Natural killer cell (primary cell): ENCODE measurements at places on chromosomes 3 and 15. TPM values are rescaled to one million over a fixed set of nuclear protein-coding genes. Genes with fewer than 3 reads are reported as not detected.
A peak's percentile ranks its signal among the peaks of the same experiment; 100 is the strongest.

- DNase-seq, result no peak
These were observed 253.6 kb downstream of the MAGI1 start for GRCh38 chr3:65785065-65785645.

CLCN2 gene
- total RNA-seq, result 7.8 TPM

DNA sequence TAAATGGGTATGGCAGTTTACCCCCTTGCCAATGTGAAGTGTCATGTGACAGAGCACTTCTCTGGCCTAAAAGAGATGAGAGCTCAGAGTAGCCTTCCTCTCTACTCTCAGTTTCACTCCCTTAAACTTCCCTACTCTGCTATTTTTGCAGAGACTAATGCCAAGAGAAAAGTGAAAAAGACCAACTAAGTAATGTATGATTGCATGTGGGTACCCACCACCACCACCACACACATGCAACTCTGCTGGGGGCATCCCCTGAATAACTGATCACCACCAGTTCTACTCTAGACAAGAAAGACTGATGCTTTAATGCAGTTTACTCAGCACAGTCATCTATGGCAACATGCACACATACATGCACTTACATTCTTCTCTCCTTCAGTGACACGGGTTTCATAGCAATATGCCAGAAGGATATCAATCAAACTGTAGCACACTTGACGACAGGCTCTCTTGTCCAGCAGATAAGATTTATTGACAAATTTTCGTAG lies 31.3 kb downstream of the SHQ1 start:
- DNase-seq, result no peak

DNA sequence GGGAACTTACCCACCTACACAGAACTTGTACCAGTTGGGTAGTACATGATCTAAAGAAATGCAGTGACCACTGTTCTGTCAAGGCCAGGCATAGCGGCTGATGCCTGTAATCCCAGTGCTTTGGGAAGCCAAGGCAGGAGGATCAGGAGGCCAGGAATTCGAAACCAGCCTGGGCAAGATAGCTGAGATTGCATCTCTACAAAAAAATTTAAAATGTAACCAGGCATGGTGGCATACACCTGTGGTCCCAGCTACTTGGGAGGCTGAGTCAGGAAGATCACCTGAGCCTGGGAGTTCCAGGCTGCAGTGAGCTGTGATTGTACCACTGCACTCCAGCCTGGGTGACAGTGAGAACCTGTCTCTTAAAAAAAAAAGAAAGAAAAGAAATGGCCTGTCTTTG lies 321.0 kb downstream of the FEZF2 start:
- DNase-seq, result no peak

- DNase-seq, result no peak
These were observed 404.2 kb upstream of the IL12A start for GRCh38 chr3:159584421-159584820.

GRCh38 chr3:64650096-64650622 lies 37.6 kb downstream of the ADAMTS9 start:
- DNase-seq, result no peak

IQCF5 gene
- not detected for total RNA-seq

DNA sequence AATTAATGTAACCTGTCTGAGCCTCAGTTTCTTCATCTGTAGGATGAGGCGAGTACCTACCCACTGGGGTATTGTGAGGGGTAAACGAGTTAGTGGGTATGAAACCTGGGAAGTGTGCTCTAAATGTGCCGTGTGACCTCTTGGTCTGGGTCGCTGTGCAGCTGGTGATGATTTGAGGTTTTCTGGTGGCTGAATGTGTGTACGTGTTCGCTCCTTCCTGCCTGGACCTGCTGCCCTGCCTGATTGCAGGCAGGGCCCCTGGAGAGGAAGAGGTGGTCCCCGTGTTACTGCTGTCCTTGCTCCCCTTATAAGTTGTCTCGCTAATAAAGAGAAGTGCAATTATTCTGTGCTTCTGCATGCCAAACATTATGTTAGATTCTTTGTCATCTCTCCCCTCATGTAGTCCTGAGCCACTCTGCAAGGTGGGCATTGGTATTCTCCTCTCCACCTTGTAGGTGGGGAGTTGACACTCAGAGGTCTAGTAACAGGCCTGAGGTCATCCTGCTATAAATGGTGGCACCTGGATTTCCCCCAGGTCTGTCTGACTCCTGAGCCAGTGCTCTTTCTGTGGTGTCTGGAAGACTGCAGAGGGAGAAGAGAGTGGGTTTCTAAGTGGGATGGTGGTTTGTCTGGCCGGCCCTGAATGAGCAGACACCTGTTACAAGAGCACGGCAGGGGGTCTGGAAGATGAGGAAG lies 15.7 kb downstream of the PDIA5 start:
- DNase-seq, result no peak

- DNase-seq, result peak; percentile 24
These were observed 1.8 kb downstream of the FOXL2 start for GRCh38 chr3:138944929-138945708.

LDHAL6B gene
- total RNA-seq, result not detected

DNA sequence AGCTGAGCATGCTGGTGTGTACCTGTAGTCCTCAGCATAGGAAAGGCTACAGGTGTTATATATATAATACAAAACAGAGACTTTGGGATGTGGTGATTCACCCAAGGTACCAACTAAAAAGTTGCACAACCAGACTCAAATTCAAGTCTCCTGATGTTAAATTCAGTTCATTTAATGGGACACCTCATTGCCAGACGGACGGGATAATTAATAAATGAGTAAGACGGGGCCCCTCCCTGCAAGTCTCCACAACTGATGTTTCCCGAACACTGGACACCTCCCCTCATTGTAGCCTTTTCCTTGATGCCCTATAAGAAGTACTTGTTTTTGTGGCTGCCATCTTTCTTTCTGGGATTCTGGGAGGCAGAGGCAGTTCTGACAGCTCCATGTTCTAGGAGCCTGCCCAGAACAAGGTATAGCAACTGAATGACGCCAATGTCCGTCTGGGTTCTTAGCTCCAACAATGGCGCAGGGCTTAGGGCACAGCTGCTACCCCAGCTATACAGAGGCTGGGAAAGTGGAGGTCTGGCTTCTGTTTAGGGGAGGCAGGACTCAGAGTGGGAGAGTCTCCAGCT lies 50.7 kb downstream of the CDC25A start:
- no peak for DNase-seq

MRAS gene
- 4.9 TPM for total RNA-seq

DNA sequence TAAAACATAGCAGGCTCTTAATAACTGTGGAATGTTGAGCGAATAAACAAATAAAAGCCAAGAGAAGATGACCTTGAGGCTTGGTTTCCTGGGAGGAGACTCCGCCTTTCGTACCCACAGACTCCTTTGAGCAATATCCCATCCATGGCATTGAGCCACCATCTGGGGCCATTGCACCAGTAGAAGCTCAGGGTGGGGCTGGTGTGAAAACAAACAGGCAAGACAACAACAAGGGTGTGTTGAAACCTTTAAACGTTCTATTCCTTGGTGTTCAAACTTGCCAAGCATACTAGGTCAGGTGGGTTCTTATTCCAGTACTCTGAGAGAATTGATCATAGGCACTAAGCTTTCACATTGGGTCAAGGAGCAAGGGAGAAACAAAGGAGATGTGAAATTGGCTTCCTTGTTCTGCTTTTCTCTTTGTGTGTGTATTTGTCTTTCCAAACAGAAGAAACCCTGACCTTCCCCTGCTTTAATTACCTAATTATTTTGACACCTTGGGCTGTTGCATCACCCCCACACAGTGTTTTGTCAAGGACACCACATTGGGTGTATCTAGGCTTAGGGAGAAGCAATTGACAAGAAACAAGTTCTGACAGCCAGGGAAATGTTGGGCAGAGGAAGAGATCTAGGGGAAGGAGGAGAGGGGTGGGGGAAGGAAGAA lies 105.1 kb upstream of the BCL6 start:
- DNase-seq, result no peak

- DNase-seq, result no peak
These were observed 2.6 kb upstream of the MAP4 start for GRCh38 chr3:48018841-48019240.
